Hindlimb muscle (tissue), 1 donor: ENCODE measurements at places on chromosomes 11 and 22.

- DNase-seq = peak; percentile 79
These were observed at the start of gene TP53I11 for GRCh38 chr11:44950625-44951476. Gene TP53I11, minus strand, starts transcription at chr11:44950883. Its CDS starts 12,548 bp downstream, at chr11:44938335.

GRCh38 chr11:65911682-65912568, 6.9 kb downstream of the C11orf68 start:
- DNase-seq = peak; percentile 49

DNA sequence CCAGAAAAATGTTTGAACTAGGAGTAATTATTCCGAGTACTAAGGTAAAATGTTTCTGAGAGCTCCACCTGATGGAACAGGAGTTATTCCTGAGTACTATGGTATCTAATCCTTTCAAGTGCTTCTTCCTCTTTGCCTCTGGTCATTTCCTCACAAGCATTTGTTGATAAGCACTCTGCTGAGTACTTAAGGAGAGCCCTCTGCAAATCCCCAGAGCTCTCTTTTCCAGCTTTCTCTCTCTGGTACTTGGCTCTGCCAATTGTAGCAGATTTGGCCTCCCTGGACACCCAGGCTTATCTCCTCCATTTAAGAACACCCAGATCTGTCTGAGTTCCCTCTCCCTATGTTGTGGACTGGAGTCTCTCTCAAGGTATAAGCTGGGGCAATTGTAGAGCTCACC, 457.0 kb downstream of the MN1 start:
- no peak for DNase-seq

DNA sequence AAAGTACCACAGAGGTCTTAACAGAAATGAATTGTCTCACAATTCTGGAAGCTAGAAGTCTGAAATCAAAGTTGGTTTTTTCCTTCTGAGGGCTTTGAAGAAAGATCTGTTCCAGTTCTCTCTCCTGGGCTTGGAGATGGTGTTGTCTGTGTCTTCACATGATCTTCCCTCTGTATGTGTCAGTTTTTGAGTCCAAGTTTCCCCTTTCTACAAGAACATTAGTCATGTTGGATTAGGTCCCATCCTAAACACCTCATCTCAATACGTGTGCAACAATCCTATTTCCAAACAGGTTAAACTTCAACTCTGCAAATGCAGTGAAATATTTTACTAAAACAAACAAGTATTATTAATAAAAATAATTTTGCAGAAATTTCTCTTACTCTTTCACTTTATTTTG, 3.1 kb upstream of the PTS start:
- DNase-seq = no peak

DNA sequence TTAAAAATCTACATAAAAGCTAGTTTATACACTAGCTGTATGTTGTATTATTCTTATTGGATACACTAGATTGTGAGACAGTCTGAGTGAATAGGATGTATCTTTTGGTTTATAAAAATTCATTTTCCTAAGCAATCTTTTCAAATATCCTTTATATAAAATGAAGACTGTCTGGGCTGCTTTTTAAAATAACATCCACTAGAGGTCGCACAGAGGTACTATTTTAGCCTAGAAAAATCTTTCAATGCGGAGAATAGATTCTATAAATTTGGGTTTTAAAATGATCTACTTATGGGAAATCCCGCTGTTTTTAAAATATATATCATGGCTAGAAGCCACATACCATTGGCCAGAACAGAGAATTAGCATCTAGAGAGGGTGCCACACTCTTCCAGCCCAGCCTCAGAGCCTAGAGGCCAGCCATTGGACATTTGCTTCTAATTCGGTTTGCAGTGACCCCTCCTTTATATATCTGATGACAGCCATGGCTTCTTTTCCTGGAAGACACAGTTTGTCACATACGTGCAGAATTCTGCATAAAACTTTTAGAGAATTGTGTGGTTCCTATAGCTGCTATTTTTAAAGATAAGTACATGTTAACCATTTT, 7.3 kb downstream of the C11orf97 start:
- DNase-seq = peak; percentile 33
